DMS53 (cell line): ENCODE measurements at places on chromosomes 12 and 14.

DNA sequence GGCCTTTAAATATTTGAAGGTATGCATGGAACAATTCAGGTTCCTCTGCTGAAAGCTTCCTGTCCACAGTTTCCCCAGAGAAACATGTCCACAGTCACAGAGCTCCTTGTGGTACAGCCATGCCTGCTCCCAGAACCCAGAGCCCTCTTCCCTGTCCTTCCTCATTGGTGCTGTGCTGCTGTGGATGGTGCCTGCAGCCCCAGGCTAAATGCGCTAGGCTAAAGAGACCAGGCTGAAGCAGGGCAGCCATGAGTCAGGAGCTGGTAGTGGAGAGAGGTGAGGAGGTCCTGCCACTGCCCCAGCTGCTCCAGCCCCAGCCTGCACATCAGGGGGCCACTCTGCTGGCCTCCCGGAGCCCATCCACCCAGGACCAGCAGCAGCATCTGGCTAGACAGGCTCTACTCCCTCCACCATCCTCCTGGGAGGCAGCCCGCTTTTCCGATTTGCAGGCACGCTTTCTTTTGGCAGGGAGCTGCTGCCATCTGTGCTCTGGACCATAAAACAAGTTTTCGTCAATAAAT, 65.4 kb upstream of the DDX11 start:
- DNase-seq: no peak

DNA sequence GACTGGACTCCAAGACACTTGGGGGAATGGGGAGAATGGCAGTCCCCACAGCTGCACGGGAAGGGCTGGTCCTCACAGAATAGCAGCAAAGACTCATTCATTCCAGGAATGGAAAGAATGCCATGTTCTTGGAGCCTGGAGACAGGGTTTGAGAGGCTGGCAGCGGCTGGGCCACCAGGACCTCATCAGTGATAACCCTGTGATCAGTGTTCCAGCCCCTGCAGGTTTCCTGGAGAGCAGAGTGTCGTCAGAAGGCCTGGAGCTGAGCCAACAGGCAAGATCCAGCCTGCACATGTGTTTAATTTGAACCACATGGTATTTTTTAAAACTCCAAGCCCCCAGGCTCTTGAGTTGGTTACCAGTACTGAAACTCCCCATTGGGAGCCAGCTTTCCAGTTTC, 11.3 kb downstream of the BDKRB1 start:
- peak; percentile 18 for DNase-seq

GRCh38 chr14:101004954-101005353, 101.4 kb upstream of the RTL1 start:
- no peak for DNase-seq

- DNase-seq: no peak
Measured at GRCh38 chr12:66365718-66366490, 63.6 kb downstream of the HELB start.

GRCh38 chr12:74985986-74986319, 223.7 kb downstream of the KCNC2 start:
- peak; percentile 88 for DNase-seq

GRCh38 chr14:78329371-78329770, 159.2 kb downstream of the NRXN3 start:
- no peak for DNase-seq

DNA sequence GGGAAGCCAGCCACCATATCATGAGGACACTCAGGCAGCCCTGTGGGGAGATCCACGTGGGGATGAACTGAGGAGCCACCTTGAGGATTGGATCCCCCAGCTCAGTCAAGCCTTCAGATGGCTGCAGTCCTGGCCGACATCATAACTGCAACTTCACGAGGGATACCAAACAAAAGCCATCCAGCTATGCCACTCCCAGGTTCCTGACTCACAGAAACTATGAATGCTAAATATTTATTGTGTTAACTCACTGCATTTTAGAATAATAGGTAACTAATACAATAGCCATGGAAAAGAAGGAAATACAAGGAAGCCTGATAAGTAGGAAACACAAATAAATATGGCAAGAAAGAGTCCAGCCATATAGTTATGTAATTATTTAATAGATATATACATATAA, 42.1 kb upstream of the FAM222A start:
- no peak for DNase-seq

DNA sequence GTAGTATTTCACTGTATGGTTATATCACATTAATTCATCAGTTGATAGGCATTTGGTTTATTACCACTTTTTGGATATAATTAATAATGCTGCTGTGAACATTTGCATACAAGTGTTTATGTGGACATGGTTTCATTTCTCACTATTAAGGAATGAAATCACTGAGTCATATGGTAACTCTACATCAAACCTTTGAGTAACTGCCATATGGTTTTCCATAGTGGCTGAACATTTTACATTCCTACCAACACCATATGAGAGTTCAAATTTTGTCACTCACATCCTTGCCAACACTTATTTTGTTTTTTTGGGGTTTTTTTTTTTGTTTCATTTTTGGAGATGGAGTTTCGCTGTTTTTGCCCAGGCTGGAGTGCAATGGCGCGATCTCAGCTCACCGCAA, 30.2 kb upstream of the EAPP start:
- DNase-seq: no peak
